ENCODE measurements at places on chromosomes 7 and 10.

DNA sequence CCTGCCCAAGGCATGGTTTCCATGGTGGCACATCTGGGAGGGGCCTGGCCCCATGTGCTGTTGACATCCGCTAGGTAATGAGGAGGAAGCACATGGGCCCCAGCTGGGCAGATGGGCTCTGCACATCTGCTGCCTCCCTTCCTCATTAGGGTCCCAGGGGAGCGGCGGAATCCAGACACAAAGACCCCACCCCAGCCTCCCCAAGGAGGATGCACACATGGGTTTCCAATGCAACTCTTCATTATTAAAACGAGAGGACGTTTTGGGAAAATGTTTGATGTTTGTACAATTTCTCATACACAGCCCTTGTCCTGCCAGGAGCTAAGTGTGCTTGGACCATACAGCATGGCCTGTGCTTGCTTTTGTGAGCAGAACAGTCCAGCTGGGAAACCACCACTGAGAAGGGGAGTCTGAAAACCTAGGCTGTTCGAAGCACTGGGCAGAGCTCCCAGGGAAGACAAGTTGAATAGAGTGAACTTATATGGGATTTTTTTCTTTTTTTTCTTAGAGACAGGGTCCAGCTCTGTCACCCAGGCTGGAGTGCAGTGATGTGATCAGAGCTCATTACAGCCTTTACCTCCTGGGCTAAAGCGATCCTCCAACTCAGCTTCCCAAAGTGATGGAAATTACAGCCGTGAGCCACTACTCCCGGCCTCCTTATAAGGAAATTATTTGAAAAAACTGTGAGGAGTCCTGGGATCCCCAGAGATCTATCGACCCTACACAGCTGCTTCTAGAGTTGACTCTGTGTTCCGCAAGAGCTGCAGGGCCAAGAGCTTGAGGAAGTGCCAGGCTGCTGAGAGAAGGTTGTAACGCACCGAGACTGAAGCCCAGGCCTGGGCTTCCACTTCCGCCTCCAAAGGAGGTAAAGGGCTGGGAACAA lies 23.4 kb downstream of the FAM107B start:
- DNase-seq: no peak

DNA sequence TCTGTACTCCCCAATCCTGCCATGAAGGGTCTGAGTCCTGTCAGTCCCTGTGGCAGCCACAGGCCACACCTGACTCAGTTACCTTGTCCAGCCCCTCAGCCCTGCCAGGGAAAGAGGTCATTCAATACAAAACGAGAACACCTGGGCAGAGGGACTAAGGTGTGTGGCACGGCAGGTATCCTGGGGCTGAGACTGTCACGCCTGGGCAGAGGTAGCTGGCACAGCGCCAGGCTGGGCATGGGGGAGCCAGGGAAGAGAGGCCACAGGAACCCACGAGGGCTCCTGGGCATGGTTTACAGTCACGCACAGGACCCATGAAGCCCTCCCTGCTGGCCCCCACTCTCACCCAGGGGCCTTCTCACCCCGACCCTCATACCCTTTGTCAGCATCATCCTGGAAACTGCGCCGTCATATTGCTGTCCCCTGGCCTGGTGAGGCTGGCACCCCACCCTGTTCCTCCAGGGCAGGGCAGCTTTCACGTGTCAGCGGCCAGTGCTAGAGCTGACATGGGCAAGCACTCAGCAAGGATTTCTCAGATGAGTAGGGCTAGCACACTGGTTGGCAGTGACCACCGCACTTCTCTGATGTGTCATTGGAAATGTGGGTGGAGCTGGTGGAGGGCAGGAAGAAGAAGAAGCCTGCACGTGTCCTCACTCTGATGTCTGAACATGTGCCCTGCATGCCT lies 42.7 kb downstream of the LRRC18 start:
- DNase-seq: no peak

DNA sequence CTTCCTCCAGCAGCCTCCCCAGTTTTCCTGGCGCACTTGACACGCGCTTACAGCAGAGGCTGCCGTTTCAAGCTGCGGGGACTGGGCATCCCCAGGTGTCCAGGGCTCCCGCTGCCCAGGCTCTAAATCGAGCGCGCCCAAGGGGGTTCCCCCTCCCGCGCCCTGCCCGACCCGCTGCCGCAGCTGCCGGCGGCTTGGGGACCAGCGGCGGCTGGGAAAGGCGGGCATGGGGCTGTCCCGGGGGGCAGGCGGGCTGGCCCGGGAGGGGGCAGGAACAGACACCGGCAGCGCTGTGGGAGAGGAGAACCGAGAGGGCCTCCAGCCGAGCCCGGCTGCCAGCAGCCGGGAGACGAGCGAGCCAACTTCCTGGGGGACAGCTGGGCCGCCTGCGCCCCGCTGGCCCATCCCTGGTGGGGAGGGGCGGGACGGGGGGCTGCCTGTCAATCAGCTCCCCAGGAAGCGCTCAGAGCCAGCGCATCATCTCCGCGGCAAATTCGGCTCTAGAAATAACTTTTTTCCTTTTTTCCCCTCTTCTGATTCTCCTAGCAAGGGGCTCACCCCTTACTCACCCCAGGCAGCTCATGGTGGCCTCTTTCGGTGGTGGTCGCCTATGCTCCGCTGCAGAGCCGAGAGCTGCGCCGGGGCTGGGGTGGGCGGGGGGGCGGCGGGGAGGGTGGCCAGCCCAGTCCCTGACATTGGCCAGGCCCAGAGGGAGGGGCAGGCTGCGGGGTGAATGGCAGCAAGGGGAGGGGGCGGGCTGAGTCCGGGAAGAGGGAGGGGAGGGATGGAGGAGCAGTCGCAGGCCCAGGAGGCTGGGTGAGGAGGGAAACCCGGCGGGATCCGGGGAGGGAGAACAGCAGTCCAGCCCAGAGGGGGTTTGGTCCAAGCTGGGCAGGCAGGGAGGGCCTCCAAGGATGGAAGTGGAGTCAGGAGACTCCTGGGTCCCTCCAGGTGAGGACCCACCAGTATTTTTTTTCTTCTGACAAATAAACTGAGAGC lies 14.7 kb downstream of the GRID2IP start:
- DNase-seq: peak; percentile 19

GRCh38 chr7:71486856-71487628 lies 355.1 kb downstream of the GALNT17 start:
- no peak for DNase-seq

- DNase-seq: no peak
Measured at GRCh38 chr7:25329815-25330214, 101.5 kb upstream of the NPVF start.

DNA sequence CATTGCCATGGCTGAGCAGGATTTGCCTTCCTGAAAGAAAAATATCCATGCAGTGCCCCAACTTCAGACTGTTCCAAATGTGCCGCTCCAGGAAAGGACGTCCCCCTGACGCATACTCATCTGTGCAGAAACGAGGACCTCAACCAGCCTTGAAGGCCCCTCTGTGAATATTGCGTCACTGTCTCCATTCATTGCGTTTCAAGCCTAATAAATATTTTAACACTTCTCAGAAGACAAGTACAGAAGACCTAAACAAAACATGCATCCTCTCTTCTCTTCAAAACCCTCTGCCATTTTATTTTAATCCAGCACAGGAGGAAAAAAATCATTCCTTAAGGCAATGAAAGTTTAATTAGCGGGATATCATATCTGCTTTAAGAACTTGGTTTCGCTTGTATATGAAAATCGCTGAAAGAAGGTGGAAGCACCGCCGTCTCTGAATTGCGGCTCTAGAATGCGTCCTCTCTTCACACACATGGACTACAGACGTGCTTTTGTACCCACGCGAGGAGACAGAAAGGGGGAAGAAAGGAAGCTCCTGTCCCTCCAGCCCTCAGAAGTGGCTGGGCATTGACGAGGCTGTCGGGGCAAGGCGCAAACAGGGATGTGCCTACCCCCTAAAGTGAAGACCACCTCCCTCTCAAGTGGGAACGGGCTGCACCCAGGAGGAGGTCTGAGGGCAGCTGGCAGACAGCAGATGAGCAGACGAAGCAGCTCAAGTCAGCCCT lies 36.8 kb downstream of the RGS10 start:
- DNase-seq: peak; percentile 48

DNA sequence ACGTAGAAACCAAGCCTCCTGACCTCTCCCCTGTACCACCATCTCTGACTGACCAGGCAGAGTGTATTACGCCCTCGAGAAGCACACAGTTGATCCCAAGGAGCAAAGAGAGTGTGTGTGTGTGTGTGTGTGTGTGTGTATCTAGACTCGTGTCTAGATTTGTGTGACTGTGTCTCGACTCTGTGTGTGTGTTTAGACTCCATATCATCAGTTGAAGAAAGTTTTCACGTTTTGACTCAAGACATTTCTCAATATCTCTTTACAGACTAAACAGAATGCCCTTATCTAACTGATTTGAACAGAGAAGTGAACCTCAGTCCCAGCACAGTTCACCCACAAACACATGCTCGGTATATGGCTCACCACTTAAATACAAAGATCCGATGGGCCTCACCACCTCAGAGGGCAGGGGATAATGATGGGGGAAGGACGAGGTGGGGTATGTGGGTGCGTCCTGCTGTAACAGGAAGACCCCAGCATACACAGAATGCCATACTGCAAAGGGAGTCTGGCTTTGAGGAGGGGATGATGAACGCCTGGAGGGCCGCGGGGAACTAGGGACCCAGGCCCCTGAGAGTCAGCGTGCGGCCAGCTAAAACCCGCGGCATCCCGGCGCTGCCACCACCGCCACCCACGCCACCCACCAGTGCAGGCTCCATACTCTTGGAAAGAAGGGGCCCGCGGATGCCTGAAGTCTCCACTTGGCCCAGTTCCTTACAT lies 780 bp downstream of the ALDH18A1 start:
- DNase-seq: peak; percentile 31

DNA sequence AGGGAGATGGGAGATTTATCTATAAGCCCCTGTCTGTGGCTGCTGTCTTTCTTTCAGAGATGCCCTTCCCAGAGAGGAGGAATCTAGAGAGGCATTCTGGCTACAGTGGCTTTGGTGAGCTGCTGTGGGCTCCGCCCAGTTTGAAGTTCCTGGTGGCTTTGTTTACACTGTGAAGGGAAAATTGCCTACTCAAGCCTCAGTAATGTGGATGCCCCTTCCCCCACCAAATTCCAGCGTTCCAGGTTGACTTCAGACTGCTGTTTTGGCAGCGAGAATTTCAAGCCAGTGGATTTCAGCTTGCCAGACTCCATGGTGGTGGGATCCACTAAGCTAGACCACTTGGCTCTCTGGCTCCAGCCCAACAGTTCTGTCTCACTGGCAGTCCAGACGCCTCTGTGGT lies 951.6 kb downstream of the CCSER2 start:
- no peak for DNase-seq

- peak; percentile 43 for DNase-seq
Measured at GRCh38 chr7:97027427-97028234, 3.0 kb upstream of the DLX5 start.

- no peak for DNase-seq
Measured at GRCh38 chr7:102472126-102473041, 6.3 kb downstream of the POLR2J start.

DNA sequence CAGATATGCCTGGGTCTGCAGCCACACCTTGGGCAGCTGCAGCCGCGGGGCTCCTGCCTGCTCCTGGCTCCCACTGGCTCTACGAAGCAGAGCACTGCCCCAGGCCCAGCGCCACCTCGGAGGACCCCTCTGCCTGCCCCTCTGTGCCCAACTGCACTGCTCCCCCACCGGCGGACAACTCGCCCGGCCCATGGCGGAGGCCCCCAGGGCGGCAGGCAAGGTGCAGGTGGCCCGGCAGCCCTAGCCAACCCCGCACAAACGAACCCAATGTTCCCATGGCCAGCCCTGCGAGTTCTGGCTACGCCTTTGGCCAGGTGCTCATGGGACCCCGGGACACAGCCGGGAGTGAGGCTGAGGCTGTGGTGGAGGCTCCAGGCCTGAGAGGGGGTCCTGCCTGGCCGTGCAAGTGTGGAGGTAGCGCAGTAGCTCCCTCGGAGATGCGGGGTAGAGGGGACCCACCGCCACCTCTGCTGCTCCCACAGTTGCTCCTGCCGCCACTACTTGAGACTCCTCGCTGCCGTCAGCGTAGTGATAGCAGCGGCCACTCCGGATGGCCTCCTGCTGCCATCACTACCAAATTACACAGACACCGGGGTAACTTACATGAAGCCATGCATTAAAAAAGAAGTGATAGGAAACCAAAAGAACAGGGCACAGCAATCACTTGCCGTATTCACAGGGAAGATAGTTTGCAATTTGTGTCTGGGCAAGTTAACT lies 97.3 kb upstream of the SP4 start:
- no peak for DNase-seq

GRCh38 chr10:78331391-78331922 lies 297.8 kb downstream of the RPS24 start:
- no peak for DNase-seq

DNA sequence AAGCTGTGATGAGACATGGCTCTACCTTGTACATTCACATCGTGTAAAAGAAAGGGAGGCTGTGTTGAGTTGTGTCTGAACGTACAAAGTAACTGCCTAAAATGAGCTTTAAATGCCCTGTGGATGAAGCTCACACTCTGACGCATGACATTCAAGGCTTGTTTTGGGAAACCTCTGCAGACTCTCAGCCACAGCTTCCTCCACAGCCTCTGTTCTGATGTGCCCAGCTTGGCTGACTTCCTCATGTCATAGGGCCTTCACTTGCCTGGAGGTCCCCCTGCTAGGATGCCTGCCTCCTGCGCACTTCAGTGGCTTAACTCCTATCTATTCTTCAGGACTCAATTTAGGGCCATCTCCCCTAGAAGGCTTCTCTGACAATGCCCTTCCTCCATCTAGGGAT lies 230.0 kb upstream of the HABP2 start:
- no peak for DNase-seq

DNA sequence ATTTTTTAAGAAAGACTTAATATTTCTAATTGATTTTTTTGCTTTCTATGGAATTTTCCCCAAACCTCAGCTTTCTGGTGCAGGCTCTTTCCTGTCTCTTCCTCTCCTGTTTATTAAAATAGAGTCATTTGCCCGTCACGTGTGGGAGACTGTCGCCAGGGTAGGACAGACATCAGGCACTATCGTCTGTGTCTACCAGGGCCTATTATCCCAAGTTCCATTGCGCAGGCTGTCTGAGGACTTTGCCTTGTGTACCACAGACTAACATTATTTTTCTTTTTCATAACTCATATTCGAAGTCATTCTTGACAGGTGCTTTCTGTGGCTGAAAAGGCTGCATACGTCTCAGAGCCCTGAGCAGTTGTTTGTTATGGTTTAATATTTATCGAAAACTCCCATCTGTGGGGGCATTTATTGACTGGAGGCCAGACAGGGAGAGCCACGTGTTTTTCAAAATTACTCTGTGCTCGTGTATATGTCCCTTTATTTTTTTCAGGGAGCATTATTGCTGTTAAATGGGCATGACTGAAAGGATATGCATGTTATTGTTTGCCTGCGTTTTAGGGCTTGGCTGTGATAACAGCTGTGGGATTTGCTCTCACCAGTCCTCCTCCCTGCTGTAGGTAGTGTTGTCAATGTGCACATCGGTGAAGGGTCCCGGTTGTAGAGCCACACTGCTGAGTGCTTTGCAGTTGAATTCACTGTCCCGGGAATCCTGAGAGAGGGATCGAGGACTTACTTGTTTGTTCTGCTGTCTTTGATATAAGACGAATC lies 89.8 kb downstream of the CAMK1D start:
- DNase-seq: no peak

Measured in naive thymus-derived CD8-positive, alpha-beta T cell (primary cell).